Foreskin fibroblast (primary cell): ENCODE measurements at places on chromosomes 6 and 20.
A peak's percentile ranks its signal among the peaks of the same experiment; 100 is the strongest.

DNA sequence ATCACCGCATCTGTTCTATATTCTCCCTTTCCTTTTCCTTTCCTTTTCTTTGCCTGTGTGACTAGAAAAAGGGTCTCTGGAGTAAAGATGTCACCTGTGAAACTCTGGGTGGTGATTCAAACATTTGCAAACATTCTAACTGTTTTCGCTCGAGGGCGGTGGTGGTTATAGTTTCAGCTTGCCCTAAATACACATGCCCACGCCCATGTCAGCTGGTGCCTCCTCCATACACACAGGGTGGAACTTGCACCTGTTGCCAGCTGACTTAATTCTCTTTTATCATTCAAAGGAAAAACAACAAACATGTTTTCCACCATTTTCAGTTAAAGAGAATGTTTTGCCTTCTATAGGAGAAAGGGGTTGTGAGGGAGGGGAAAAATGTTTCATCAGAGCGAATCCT is 381.9 kb upstream of the ARID1B start:
- no peak for DNase-seq

GRCh38 chr6:73349311-73349710 is 4.8 kb downstream of the DPPA5 start:
- DNase-seq: no peak

DNA sequence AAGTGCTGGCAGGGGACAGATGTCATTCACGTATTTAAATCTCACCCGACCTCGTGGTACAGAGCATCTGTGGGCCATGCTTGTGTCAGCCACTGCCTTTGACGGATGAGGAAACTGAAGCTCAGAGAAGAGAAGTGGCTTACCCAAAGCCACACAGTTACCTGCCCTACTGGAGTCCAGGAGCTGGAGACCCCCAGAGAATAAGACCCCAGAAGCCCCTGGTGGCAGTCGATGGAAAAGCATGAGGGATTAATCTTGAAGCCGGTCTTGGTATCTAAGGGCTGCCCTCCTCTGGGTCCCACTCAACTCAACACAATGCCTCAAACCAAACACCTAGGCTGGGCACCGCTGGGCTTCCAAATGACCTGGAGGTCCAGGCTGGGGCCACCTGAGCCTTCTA is 83.1 kb downstream of the GRM4 start:
- no peak for DNase-seq

DNA sequence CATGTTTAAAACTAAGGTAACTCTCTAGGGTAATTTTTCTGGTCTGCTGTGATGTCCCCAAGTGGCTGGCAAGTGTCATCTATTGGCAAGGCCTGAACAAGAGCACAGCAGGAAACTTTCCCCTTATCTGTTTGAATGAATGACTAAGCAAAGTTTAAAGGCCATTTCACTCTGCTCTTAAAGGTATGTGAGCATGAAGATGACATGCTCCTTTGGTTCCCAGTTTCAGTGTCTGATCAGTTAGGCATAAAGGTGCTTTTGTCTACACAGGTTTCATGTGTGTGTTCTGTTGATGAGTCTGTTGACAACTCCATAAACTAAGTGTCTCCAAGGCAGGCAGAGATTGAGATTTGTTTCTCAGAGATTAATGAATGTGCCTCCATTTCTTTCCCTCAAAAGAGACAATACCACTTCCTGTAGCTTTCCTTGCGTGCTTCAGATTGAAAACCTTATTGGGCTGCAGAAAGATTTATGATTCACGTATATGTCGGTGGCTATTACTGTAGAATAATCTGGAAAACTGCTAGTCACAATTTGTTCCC is 83.9 kb downstream of the MAP3K7 start:
- DNase-seq: no peak

DNA sequence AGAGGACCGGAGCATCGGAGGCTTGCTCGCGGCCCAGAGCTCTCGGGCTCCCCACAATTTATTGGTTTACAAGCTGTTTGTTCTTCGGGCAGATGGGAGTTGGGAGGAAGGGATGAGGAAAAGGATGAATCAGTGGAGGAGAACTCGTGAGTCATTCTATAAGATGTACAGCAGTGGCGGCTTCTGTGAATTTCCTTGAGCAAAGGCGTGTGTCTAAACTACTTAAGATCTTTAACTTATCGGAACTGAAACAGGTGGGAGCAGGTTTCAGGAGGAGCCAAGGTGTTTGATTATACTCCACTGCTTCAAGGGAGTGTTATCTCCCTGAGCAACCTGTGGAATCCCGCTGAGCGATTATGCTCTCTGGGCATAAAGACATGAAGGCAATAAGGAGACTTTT is 50.5 kb upstream of the IBTK start:
- DNase-seq: peak; percentile 18

DNA sequence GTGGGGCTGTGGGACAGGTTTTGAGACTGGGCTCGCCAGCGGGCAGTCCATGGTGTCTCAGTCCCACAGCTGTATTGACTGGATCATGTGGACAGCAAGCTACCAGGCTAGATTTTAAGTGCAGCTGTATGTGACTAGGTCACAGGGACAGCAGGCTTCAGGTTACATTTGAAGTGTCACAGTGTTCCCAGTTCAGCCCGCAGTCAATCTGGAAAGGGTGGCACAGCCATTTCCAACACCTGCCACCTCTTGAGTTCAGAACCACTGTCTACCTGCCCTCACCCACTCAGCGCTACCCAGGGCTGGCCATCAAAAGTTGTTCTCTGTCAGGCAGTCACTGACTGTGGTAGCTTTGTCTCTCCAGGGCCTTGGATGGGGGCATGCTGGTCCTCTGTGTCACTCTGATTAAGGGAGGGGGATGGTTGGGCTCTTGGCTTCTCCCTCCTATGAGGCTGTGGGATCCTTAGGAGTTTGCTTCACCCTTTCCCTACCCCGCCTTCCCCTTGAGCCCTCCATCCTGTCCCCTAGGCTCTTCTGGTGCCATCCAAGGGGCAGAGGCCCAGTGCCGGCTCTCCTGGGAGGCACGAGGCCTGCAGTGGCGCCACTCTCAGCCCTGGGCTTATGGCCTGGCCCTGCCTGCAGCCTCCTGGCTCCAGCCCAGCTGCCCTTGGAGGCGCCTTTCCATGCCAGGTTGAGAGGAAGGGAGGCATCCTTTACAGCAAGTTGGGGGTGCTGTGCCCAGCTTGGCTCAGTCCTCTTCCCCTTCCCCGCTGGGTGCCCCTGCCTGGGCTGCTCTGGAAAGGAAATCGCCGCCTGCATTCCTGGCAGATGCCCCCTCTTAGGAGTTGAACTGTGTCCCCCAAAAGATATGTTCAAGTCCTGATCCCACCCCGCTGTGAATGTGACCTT is 44.9 kb downstream of the PNLDC1 start:
- no peak for DNase-seq

DNA sequence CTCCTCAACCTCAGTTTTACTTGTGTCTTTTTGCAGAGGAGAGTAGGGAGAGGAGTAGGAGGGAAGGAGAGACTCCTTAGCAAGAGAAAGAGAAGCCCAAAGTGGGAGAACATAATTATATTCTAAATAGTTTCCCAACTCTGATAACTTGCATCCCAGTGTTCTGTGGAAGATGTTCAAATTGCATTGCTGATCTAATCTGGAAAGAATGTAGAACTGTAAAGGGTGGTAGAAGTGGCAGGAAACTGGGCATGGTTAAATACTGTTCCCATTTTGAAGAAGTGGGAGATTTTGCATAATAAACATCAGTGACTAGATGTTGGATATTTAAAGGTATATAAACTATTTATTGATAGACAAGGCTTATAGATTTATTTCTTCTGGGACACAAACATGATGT is 42.6 kb upstream of the HMGN3 start:
- DNase-seq: peak; percentile 68

DNA sequence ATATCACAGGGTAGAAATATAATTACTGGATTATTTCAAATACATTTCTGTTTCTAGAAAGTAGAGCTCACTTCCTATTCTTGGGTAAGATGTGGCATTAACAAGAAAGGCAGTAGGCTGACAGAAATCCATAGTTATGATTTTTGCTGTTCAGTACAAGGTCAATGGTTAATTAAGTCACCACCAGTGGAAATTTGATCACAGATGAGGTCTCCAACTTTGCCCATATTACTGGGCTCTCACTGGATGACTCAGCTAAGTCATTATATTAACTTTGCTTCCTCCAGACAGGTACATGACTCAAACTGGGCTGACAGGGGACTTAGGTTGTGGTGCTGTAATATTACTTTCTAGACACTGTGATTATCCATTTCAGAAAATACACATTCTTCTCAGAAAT is 212.4 kb downstream of the GRIK2 start:
- no peak for DNase-seq

- no peak for DNase-seq
Measured at GRCh38 chr6:162970246-162970645, 242.5 kb downstream of the PACRG start.

DNA sequence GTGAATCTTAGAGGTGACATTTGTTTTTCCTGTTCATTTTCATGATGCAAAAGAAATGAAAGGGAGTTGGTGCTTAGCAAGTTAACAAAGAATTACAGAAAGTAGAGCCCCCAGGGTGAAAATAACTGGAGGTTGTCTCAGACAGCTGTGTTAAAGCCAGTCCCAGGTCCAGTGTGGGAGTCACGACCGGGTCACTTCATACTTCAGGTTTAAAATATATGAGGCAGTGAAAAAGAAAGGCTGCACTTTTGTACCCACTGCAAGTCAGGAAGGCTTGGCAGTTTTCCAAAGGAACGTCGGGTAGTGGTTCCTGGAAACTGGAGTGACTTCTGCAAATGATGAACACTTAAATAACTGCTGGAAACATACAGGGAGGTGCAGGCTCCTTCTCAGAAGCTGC is 91.5 kb upstream of the THBS2 start:
- no peak for DNase-seq

- no peak for DNase-seq
Measured at GRCh38 chr6:5223309-5223708, 37.4 kb downstream of the LYRM4 start.
